ENCODE measurements at places on chromosomes 5 and 9. TPM values are rescaled to one million over a fixed set of nuclear protein-coding genes. Genes with fewer than 3 reads are reported as not detected.

Gene FRMPD1
- not detected for polyA plus RNA-seq

Gene YIPF5
- 142 TPM for polyA plus RNA-seq

Gene SGCD
- polyA plus RNA-seq, result 19.7 TPM

Gene ANKRD18A
- polyA plus RNA-seq, result not detected

Gene UTP15
- polyA plus RNA-seq, result 11.3 TPM

Gene BSPRY
- not detected for polyA plus RNA-seq

Gene NTRK2
- polyA plus RNA-seq, result not detected

Gene CDO1
- polyA plus RNA-seq, result 2.2 TPM

Gene DROSHA
- polyA plus RNA-seq, result 52.6 TPM

Gene SLC25A2
- polyA plus RNA-seq, result not detected

Data from AG04450 (cell line).